ENCODE measurements at places on chromosomes 3 and 15.

GRCh38 chr3:182671541-182671940 is 121.8 kb upstream of the ATP11B start:
- no peak for DNase-seq

DNA sequence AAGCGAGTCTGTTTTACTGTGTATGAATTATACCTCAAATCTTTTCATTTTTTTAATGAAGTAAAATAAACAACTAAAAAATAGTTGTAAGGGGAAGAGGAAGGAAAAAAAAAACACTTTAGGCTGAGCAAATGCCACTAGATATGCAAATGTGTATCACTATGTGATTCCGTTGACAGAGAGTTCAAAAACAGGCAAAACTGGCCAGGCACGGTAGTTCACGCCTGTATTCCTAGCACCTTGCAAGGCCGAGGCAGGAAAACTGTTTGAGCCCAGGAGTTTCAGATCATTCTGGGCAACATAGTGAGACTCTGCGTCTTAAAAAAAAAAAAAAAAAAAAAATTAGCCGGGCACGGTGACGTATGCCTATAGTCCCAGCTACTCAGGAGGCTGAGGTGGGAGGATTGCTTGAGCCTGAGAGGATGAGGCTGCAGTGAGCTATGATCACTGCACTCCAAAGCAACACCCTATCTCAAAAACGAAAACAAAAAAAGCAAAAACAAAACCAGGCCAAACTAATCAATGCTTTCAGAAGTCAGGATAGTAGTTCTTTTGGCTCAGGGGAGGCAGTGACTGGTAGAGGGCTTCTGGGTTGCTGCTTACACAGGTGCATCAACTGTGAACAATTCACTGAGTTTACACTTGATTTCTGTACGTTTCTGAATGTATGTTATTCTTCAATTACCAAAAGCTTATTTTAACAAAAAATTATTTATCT is 7.4 kb downstream of the PRC1 start:
- no peak for DNase-seq

DNA sequence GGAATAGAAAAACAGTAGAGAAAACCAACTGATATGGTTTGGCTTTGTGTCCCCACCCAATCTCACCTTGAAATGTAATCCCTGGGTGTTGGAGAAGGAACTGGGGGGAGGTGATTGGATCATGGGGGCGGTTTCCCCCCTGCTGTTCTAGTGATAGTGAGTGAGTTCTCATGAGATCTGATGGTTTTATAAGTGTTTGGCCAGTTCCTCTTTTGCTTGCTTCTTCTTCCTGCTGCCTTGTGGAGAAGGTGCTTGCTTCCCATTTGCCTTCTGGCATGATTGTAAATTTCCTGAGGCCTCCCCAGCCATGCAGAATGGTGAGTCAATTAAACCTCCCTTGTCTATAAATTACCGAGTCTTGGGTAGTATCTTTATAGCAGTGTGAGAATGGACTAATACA is 48.4 kb downstream of the EOMES start:
- DNase-seq, result no peak

- no peak for DNase-seq
These were observed 85.0 kb downstream of the TCF12 start for GRCh38 chr15:57003418-57003817.

DNA sequence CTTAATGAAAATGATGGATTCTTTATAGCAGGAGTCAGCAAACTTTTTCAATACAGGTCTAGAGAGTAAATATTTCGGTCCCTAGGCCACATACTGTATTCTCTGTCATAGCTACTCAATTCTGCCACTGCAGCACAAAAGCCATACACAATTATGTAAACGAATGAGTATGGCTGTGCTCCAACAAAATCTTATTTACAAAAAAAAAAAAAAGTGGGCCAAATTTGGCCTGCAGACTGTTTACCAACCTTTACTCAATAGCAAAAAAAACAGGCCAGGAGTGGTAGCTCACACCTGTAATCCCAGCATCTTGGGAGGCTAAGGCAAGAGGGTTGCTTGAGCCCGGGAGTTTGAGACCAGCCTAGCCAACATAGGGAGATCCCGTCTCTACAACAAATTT is 41.1 kb downstream of the TTBK2 start:
- peak; percentile 36 for DNase-seq

DNA sequence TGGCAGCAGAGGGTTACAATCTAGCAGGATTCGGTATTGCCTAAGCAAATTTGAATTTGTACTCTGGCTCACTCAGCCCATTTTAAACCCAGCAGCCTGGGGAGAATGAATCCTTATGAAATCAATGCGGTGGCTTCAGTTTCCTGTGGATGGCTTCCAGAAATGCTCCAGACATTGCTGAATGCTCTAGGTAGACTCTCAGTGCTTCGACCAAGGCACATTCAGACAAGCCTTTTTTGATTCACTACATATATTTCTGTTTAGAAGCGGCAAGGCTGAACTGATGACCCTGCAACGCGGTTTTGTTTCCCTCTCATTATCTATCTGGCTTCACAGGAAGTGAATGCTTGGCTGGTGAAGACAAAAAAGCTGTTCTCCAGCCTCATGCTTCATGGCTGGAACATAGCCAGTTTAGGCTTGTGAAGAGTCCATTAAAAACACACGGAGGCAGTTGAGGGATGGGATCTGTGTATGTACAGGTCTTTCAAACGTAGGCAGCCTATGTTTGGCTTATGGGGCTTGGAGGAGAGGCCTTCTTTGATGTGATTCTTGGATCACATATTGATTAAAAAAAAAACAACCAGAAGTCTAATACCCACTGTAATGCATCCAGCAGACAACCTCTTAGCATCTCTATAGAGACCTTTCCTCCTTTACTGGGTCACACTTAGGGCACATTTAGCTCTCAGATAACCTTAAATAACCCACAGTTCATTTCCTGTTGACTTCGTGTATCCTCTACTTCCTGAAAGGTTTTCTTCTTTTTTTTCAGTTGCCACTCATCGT is 400.2 kb upstream of the TBL1XR1 start:
- peak; percentile 99 for DNase-seq
